ENCODE measurements at places on chromosomes 1 and 21. TPM values are rescaled to one million over a fixed set of nuclear protein-coding genes. Genes with fewer than 3 reads are reported as not detected.

- no peak overlapping the region for H3K27ac ChIP-seq
- H3K4me3 ChIP-seq: peak overlapping the region; percentile 86
- H3K4me1 ChIP-seq: peaks cover 7% of the 10 kb centered on the region
- H3K36me3 ChIP-seq: no peaks in the 10 kb centered on the region
- H3K27me3 ChIP-seq: peaks cover 8% of the 10 kb centered on the region
- no peak for DNase-seq
Observed at GRCh38 chr1:39080269-39080826, 54.2 kb downstream of the NDUFS5 start.

DNA sequence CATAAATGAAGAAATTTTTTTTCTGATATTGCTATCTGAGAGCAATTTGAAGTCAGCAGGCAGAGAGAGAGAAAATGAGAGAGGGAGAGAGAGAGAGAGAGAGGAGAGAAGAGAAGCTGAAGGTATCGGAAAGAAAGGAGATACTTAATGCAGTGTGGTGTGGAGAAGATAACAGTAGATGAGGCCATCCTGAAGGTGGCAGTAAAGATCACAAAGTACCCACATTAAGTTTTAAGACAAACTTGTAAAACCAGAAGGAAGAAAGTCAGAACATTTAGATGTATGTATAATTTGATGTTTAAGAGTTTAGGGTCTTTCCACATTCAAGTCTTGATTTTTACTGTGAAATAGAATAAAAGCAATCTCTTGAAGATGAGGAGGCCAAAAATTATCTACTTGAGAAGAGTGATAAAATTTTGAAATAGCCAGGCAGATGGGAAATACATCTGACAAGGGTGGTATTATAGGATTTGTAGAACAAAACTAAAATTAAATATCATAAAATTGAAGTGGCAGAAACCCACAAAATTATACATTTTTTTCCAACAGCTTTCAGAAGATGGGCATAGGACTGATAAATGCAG lies 1753.4 kb downstream of the MRPL39 start:
- no peak overlapping the region for H3K4me3 ChIP-seq
- no peaks in the 10 kb centered on the region for H3K27me3 ChIP-seq
- no peaks in the 10 kb centered on the region for H3K4me1 ChIP-seq
- no peak overlapping the region for H3K27ac ChIP-seq
- H3K36me3 ChIP-seq: no peaks in the 10 kb centered on the region

DNA sequence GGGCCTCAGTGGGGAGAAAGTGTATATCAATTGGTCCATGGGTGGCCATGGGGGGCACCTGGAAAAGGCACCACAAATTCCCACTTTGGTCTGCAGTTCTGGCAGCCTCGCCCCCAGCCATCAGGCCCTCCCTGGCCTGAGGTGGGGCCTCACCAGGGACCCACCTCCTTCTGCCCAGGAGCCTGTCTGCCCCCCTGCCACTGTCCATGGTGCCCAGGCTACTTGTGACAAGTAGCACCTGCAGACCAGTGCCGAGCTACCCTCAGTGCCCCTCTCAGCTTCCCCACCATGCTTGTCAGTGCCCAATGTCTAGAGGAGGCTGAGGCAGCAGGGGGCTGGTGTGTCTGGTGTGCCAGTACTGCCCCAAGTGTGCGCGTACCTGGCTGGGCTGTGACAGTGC lies 87.1 kb upstream of the PAXBP1 start:
- no peaks in the 10 kb centered on the region for H3K36me3 ChIP-seq
- no peaks in the 10 kb centered on the region for H3K4me1 ChIP-seq
- no peak for DNase-seq
- no peak overlapping the region for H3K4me3 ChIP-seq

DNA sequence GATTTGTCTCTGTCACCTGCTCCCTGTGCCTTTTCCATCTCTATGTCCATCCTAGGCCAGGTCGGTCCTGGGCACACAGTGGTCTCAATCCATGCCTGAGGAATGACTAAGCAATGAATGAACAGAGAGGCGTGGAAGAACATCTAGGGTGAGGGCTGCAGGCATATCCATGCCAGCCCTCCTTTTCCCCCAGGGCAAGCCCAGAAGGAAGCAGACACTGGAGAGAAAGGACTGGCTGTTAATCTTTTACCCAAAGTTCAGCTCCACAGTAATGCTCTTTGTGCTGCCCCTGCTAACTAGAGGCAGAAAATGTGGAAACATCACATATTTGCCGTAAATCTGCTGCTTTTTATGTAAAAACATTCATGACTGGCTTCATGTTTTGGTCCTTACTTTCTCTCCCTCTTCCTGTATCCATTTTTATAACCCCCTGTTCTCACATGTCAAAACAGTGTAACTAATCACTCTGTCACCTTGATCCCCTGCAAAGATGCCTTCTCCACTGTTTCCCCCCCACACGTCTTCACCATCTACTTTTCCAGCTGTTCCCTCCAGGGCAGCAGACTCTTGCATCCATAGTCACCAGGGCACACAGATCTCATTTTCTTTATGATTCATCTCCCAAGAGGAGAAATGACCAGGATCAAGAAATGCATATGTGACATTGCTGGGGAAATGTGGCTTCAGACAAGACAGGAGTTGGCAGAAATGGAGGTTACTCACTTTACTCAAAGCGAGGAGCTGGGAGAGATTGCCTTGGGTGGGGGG lies 166.4 kb upstream of the PROX1 start:
- H3K4me1 ChIP-seq: no peaks in the 10 kb centered on the region
- H3K4me3 ChIP-seq: no peak overlapping the region
- no peaks in the 10 kb centered on the region for H3K27me3 ChIP-seq
- H3K27ac ChIP-seq: no peak overlapping the region
- no peaks in the 10 kb centered on the region for H3K36me3 ChIP-seq

- H3K4me1 ChIP-seq: no peaks in the 10 kb centered on the region
- H3K36me3 ChIP-seq: peaks cover 16% of the 10 kb centered on the region
- H3K4me3 ChIP-seq: no peak overlapping the region
- no peak overlapping the region for H3K27ac ChIP-seq
Observed at GRCh38 chr1:113913887-113914664, 8.9 kb downstream of the DCLRE1B start.

DNA sequence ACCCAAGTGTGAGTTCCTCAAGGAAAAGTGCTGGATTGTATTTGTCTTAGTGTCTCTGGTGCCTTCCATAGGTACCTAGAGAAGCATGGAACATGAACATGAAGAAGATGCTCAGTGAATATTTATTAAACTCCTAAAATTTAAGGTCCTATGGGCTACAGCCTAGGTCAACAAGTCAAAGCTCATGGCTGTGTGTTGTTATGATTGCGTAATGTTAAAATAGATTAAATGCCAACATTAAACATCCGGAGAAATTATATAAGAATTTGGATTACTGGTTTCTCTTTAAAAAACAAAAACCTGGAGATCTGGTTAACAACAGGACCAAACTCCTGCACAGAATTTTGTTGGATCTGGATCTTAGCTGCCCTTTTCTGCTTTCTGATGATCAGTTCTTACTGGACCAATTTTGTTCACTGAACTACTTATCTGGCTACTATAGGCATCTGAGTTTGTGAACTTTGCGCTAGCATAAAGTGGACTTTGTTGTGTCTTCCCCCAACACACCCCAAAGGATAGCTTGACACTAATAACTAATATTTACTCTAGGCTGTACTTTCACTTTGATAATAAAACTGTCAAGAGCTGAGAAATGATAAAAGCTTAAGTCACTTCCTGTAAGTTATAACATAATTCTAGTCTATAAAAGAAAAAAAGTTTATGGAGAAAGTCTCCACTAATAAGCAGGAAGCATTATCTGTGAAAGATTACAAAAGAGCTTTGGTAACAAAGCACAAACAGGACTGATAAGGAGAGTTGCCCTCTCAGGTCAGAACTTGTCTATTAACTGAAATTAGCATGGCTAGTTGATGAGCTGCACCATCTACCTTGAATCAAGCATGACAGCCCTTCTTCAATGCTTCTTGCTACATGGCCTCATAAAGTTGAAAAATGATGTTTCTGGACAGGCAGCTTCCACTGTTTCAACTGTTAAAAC lies 20.7 kb downstream of the F5 start:
- H3K27me3 ChIP-seq: no peaks in the 10 kb centered on the region
- H3K36me3 ChIP-seq: no peaks in the 10 kb centered on the region
- DNase-seq: no peak
- H3K4me1 ChIP-seq: no peaks in the 10 kb centered on the region
- no peak overlapping the region for H3K27ac ChIP-seq

DNA sequence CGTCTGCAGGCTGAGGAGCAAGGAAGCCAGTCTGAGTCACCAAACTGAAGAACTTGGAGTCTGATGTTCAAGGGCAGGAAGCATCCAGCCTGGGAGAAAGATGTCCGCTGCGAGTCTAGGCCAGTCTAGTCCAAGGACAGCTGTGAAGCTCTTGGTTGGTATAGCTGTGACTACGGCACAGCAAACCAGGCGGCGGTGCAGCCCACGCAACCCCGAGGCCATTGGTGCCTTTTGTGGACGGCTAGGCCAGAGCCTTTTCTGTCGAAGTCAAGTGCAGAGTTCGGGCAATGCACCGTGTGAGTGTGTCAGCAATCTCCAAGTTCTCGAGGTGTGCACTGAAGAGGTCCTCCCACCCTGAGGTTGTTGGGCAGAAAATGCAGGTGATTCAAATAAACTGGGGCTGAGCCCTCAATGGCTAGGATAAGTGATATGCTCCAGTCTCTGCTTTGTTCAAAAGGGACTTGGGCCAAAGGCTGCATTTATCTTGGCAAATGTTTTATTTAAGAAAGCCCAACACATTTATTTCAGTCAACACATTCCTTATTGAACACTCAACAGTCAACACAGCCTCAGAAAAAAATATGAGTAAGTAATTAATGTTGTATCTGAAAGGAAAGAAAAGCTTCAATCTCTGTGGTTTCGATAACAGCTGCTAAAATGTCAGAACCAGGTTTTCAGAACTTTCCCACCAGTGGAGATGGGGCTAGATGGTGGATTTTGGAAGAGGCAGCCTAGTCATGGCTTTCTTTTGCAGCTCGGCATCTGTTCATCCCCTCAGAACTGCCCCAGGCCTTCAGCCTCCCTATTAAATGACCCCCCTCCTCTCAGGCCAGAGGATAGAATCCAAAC lies 78.1 kb upstream of the COX20 start:
- no peaks in the 10 kb centered on the region for H3K27me3 ChIP-seq
- no peak overlapping the region for H3K4me3 ChIP-seq
- H3K4me1 ChIP-seq: no peaks in the 10 kb centered on the region
- H3K36me3 ChIP-seq: no peaks in the 10 kb centered on the region
- H3K27ac ChIP-seq: peak overlapping the region; percentile 52
- no peak for DNase-seq

DNA sequence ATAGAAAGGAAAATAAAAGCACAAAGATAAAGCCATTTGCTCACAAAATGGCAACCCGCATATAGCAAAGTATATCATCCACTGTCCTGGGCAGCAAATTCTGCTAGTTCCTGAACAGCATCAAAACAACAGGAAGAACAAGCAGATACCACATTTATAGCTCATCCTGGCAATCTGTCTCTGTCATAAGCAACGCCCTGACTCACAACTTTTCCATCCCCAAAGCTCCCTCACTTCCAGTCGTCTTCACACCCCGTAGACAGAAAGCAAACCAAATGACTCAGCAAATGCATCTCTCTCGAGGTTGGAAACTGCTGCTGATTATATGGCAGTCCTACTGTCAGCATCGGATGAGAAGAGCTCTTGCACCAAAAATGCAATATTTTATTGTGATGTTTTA lies 65.8 kb downstream of the AK5 start:
- no peaks in the 10 kb centered on the region for H3K4me1 ChIP-seq
- H3K27ac ChIP-seq: no peak overlapping the region
- no peaks in the 10 kb centered on the region for H3K27me3 ChIP-seq

DNA sequence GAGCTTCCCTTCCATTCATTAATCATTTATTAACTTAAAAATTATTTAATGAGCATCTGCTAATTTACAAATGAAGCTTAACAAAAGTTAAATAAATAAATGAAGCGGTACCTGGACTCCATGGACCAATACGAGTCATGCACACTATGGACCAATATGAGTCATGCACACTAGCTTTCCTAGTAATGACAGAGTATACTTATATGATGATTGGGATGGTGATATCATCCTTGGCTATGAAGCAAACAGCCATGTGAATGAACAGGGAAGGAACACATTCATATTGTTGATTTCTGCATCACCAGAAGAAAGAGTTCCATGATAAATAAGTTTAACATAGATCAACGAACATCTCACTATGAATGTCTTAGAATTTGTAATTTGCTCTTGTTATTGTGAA lies 109.9 kb downstream of the SPAG17 start:
- no peak overlapping the region for H3K4me3 ChIP-seq
- H3K27ac ChIP-seq: no peak overlapping the region
- H3K27me3 ChIP-seq: no peaks in the 10 kb centered on the region
- no peak for DNase-seq

DNA sequence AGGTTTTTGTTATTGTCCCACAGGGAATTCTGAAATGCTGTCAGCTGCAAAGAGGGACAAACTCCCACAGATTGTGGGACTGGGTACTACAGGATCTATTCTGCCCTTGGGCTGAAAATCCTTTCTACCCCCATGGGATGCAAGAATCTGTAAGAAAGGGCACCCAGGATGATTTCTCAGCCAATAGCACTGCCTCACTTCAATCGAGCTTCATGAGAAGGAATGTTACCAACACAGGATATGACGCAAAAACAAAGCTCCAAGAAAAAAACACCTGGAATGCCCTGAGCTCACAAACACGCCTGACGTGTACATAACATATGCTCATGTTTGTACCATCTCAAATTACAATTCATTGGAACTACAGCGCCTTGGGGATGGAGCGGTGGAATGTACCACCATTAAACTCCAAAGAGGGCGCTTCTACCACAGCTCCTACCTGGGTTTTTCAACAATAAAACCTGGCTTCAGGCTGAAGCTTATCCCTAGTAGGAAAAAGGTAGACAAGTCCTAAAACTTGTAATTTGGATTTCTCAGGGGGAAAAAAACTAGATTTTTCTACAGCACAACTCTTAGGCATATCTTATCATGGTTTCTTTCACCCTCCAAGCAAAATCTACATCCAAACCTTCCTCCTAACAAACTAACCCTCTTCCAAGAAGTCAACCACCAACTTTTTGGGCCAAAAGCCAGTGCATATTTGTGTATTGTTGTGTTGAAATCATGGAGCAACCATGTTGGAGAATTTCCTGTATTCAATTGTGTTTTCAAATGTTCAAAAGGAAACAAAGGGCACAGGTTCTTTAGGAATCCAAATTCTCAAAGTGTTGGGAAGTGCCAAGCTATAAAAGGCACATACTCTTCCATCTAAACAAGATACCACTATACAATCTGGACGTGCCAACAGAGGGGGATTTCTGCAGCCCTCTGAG lies 78.9 kb downstream of the TGFBR3 start:
- no peaks in the 10 kb centered on the region for H3K27me3 ChIP-seq
- H3K27ac ChIP-seq: no peak overlapping the region
- no peaks in the 10 kb centered on the region for H3K36me3 ChIP-seq

GRCh38 chr1:36231191-36231590 lies 6.9 kb downstream of the THRAP3 start:
- no peak overlapping the region for H3K4me3 ChIP-seq
- no peak overlapping the region for H3K27ac ChIP-seq
- no peaks in the 10 kb centered on the region for H3K27me3 ChIP-seq

ILDR2 gene
- total RNA-seq: not detected

INSRR gene
- 2.9 TPM for total RNA-seq

OR2T35 gene
- total RNA-seq: not detected

BCAN gene
- total RNA-seq: not detected
